Stimulated activated CD8-positive, alpha-beta memory T cell treated with anti-CD3 and anti-CD28 coated beads, Interleukin-2, amount 100 ng/mL, for 48 hours (primary cell): ENCODE measurements at places on chromosomes 5 and 9.

GRCh38 chr5:66542711-66543110, 53.5 kb upstream of the MAST4 start:
- no peak for DNase-seq

DNA sequence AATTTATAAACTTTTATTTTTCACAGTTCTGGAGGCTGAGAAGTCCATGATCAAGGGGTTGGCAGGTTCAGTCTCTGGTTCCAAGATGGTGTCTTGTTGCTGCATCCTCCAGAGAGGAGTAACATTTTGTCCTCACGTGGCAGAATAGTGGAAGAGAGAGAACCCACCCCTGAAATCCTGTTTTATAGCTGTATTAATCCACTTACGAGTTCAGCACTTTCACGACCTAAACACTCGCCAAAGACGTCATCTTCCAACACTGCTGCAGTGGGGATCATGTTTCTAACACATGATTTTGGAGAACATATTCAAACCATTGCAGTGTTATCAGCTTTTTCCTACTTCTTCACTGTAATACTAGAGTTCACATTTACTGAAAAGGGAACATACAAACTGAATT, 233.0 kb upstream of the ATP10B start:
- no peak for DNase-seq

DNA sequence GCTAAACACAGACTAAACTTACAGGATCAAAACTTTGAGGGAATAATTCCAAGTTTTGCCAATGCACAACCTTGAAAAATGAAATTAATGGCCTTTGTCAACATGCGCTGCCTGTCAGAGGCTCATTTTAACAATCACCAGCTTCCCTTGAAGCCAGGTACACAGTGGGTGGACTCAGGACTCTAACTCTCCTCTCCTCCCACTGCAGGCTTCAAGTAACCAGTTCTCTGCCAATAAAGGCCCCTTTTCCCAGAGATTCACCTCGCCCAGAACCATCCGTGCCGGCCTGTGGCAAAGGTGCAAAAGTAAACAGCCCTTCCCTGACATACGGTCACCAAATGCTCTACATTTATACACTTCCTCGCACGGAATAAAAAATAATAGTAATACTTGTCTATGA, 18.4 kb upstream of the FBP2 start:
- DNase-seq = no peak

DNA sequence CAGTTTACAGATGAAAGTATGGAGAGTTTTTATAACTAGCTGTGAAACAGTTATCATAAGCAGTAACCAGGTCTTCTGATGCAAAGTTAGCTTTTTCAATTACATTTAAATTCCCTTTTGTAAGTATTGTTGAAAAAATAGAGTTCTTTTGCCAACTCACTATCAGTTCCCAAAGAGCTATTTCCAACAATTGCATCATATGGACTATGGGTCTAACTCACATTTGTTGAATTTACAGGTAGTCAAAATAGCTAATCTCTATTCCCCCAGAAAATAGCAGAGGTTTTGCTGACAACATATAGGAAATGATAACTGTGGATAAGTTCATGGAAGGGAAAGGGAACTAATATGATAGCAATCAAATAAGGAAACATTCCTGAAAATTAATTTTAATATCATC, 1.4 kb downstream of the SPINK1 start:
- no peak for DNase-seq

DNA sequence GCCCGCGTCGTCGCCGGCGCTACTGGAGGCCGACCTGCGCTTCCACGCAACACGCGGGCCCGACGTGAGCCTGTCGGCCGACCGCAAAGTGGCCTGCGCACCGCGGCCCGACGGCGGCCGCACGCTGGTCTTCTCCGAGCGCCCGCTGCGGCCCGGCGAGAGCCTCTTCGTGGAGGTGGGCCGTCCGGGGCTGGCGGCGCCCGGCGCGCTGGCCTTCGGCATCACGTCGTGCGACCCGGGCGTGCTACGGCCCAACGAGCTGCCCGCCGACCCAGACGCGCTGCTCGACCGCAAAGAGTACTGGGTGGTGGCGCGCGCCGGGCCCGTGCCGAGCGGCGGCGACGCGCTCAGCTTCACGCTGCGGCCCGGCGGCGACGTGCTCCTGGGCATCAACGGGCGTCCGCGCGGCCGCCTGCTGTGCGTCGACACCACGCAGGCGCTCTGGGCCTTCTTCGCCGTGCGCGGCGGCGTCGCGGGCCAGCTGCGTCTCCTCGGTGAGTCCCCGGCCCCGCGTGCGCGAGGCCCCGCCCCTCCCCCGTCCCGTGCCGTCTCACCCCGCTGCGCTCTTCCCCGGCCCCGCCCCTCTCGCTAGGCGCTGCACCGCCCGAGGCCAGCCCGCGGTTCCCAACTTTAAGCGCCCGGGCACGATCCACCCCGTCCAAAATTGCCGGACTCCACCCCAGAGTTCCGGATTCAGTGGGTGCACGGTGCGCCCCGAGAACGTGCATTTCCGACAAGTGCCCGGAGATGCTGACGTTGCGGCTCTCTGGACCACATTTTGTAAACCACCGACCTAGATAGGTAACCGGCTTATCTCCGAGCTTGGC, 42.8 kb downstream of the NEURL1B start:
- DNase-seq = peak; percentile 26

GRCh38 chr5:150644058-150644457, 3.6 kb downstream of the SYNPO start:
- no peak for DNase-seq

DNA sequence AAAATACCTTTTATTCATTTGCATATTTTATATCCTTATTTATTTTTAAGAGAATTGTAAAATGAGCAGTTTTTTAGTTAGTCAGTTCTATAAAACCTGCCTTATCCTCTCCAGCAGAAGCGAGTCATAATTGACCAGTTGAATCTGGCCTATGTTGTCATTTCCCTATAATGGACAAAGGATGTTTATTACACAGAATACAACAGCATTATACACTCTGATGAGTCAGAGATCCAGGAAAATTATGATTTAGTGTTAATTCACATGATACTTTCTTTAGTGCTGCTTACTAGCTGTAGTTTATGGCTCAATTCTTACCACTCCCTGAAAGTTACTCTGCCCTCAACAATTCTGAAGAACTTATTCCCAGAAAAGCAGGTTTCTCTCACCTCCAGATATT, 26.8 kb upstream of the LURAP1L start:
- DNase-seq = no peak

DNA sequence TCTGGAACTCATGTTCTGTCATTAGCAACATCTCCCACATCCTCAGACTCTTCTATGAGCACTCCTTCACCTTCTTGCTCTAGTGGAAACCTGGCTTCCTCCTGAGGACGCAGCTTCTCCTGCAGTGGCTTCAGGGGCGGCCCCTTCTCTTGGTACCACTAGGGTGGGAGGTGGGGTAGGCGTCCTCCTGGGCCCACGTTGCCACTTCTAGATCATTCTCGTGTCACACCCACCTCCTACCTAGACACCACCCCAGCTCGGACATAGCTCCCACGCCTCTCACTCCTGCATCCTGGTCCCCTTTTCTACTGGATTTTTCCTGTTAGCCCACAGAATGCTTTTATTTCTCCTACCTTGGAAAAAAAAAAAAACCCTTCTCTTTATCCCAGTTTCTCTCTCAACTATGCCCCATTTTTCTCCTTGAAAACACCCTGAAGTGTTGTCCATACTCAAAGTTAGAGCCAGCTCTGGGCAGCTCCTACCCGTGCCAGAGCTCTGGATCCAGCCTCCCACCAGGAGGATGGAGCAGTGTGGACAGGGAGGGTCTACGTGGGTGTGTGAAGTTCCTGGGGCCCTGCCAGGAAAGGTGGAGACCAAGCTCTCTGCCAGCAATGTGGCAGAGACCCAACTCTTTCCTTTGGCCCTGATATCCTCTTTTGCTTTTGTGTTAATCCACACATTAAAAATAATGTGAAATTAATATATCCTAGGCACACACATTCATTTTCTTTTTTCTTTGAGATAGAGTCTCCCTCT, 179.2 kb downstream of the HSPA4 start:
- DNase-seq = no peak

GRCh38 chr5:100860407-100860806, 42.7 kb downstream of the ST8SIA4 start:
- DNase-seq = no peak

- DNase-seq = no peak
Measured at GRCh38 chr9:135480071-135480939, 723 bp downstream of the PPP1R26 start.

- no peak for DNase-seq
Measured at GRCh38 chr9:27408001-27408400, 111.1 kb upstream of the EQTN start.

- DNase-seq = no peak
Measured at GRCh38 chr5:135135530-135136226, 101.7 kb upstream of the PITX1 start.

DNA sequence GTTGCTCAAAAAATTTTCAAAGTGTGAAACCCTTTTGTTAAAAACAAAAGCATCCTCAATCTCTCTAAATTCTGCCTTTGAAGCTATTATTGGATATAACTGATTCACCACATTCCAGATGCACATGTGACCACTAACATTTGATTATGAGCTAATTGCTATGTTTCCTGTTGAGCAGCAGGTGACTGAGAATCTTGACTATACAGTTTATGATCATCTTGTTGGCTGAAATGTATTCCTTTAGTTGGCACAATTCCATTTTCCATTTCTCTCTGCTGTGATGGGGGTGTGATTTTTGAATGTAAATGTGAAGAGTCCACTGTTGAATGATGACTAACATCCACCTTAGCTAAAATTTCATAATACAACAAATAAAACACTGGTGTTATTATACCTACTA, 10.7 kb downstream of the LYSMD3 start:
- DNase-seq = no peak

DNA sequence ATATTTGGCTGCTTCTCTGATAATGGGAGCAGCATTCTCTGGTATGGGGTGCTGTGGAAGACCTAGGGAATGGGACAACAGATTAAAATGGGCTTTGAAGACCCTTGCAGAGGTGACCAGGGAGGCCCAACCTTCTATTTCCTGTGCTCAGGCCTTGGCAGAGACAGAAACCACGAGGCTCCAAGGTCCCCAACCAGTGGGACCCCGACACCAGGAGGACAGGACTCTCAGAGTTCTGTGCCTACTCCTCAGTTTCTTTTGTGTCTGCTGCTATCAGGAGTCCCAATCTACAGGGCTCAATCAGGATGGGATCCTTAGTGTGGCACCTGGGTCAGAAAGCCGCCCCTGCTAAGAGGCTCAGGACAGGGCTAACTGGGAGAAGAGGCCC, 29.3 kb downstream of the CSF2 start:
- no peak for DNase-seq

- DNase-seq = no peak
Measured at GRCh38 chr9:132312426-132312825, 42.4 kb downstream of the SETX start.

GRCh38 chr9:110980261-110980660, 58.0 kb downstream of the LPAR1 start:
- no peak for DNase-seq

DNA sequence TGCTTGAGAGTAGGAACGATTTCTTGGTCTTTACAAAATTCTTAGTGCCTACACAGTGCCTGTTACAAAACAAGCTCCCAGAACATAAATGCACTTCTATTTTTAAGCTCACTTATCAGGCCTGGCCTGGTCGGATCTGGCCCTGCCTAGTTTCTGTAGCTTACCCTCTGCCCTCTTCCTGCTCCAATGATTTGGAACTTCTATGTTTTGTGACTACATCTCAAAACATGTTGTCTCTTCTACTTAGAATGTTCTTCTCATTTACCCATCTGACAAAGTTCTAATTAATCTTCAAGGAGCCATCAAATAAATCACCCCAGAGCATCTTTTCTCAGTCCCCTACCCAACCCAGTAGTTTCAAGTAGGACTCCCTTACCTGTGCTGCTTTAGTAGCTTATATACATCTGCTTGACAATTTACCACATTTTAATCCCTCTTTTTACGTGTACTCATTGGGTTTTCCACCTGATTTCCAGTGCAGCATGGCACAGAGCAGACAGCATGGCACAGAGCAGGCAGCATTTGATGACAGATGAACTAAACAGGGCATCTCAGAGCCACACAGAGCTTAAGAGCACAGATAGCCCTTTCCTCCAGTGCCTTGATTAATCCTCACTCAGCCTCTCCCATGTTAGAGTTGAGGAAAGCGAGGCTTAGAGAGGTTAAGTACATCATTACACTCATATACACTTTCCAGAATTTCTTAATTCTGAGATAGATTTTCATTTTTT, 171.9 kb downstream of the MAPKAP1 start:
- DNase-seq = no peak

DNA sequence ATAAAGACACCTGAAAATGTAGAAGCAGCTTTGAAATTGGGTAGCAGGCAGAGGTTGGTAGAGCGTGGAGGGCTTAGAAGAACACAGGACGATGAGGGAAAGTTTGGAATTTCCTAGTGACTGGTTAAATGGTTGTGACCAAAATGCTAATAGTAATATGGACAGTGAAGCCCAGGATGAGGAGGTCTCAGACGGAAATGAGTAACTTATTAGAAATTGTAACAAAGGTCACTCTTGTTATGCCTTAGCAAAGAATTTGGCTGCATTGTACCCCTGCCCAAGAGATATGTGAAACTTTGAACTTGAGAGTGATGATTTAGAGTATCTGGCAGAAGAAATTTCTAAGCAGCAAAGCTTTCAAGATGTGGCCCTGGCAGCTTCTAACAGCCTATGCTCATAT, 382.5 kb downstream of the KCNN2 start:
- DNase-seq = no peak

DNA sequence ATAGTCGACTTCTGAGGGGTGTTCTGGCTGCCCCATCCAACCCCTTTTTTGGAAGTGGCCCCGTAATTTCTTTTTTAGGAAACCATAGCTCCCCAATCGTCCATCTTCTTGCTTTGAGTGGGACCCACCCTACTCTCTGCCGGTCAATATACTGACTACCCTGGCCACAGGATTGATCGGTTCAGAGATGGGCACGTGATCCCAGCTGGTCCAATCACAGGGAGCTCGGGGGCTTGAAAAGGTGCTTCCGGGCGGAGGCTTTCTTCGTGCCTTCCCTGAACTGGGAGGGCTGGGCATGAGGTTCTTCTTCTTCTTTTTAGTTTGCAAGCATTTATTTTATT, 78.7 kb upstream of the SH3PXD2B start:
- no peak for DNase-seq

GRCh38 chr5:36052538-36052937, 14.1 kb downstream of the UGT3A2 start:
- no peak for DNase-seq

- no peak for DNase-seq
Measured at GRCh38 chr5:90338712-90339372, 70.7 kb downstream of the CETN3 start.

- no peak for DNase-seq
Measured at GRCh38 chr9:16341177-16341576, 529.3 kb downstream of the BNC2 start.

DNA sequence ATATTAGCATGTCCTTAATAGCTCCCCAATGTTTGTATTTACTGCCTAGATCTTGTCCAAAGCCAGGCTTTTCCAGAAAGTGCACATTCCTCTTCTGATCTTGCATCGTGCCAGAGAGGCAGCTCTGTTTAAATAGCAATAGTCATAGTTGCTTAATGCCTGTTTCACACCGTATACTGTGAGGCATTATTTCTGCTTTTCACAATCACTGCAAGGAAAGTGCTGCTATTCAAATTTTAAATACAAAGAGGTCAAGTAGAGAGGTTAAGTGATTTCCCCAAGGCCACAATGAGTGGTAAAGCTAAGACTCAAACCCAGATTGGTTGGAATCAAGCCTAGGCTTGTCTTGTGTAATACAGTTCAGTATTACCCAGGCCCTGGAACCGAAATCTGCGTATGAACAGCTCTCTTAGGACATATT, 153.6 kb downstream of the SNX18 start:
- DNase-seq = no peak
